ENCODE measurements at places on chromosomes 11 and 22. TPM values are rescaled to one million over a fixed set of nuclear protein-coding genes. Genes with fewer than 3 reads are reported as not detected.

PLAAT2 gene
- total RNA-seq, result 0.99 TPM

CARD18 gene
- not detected for total RNA-seq

OR52A1 gene
- total RNA-seq, result not detected

PATE2 gene
- not detected for total RNA-seq

RFPL3 gene
- not detected for total RNA-seq

CCDC87 gene
- total RNA-seq, result 0.21 TPM

ABCC8 gene
- 2.8 TPM for total RNA-seq

SYT9 gene
- 0.16 TPM for total RNA-seq

OR4A16 gene
- not detected for total RNA-seq

SERHL2 gene
- 0.24 TPM for total RNA-seq

SUSD2 gene
- total RNA-seq, result 67.0 TPM

EFEMP2 gene
- 1.1 TPM for total RNA-seq

ZNF408 gene
- total RNA-seq, result 18.0 TPM

GLB1L2 gene
- total RNA-seq, result 1.4 TPM

EXPH5 gene
- 0.03 TPM for total RNA-seq

OR10S1 gene
- total RNA-seq, result not detected

MB gene
- 8.6 TPM for total RNA-seq

PRRG4 gene
- total RNA-seq, result 1.8 TPM

MMP3 gene
- total RNA-seq, result 0.28 TPM

ANO3 gene
- total RNA-seq, result not detected

PGGHG gene
- 11.3 TPM for total RNA-seq

APOL6 gene
- 1.4 TPM for total RNA-seq

VWCE gene
- 0.61 TPM for total RNA-seq

CARD16 gene
- not detected for total RNA-seq

SPDYC gene
- not detected for total RNA-seq

CLDN25 gene
- total RNA-seq, result not detected

TMEM191B gene
- total RNA-seq, result 0.96 TPM

KLHDC7B gene
- total RNA-seq, result not detected

SMARCB1 gene
- 50.7 TPM for total RNA-seq

SCN4B gene
- total RNA-seq, result not detected

GGTLC2 gene
- not detected for total RNA-seq

OR10D3 gene
- not detected for total RNA-seq

GGT1 gene
- 110 TPM for total RNA-seq

MMP12 gene
- not detected for total RNA-seq

HOATZ gene
- total RNA-seq, result not detected

PDGFD gene
- 6.8 TPM for total RNA-seq

TRIM49D2 gene
- total RNA-seq, result not detected
